Myocyte (in vitro differentiated cells): ENCODE measurements at places on chromosomes 7 and 10. TPM values are rescaled to one million over a fixed set of nuclear protein-coding genes. Genes with fewer than 3 reads are reported as not detected.

Gene EIF5AL1
- total RNA-seq: 0.31 and 0.62 TPM in 2 replicates

Gene GTF2IRD1
- 21.0 and 29.2 TPM in 2 replicates for total RNA-seq

Gene ESYT2
- 115 and 137 TPM in 2 replicates for total RNA-seq

Gene STEAP4
- total RNA-seq: 0.05 and 0.11 TPM in 2 replicates

Gene BHLHA15
- not detected in 2 replicates for total RNA-seq

Gene AIFM2
- total RNA-seq: 15.8 and 18.3 TPM in 2 replicates

Gene IL15RA
- 0.19 and 0.88 TPM in 2 replicates for total RNA-seq
